ENCODE measurements at places on chromosomes 13 and 19. TPM values are rescaled to one million over a fixed set of nuclear protein-coding genes. Genes with fewer than 3 reads are reported as not detected.

USHBP1 gene
- total RNA-seq, result not detected

PTH2 gene
- not detected for total RNA-seq

- H3K27me3 ChIP-seq, result no peaks in the 10 kb centered on the region
- DNase-seq, result no peak
- no peak overlapping the region for H3K27ac ChIP-seq
- H3K36me3 ChIP-seq, result no peaks in the 10 kb centered on the region
- no peak overlapping the region for H3K4me3 ChIP-seq
These were observed 393.6 kb downstream of the TDRD3 start for GRCh38 chr13:60790620-60791019.

- H3K4me1 ChIP-seq, result peaks cover 18% of the 10 kb centered on the region
- H3K27ac ChIP-seq, result peak within 1 kb of the TSS; percentile 98
- peak within 1 kb of the TSS; percentile 99 for H3K4me3 ChIP-seq
- peak; percentile 55 for DNase-seq
- no peaks in the 10 kb centered on the region for H3K27me3 ChIP-seq
These were observed at the start of gene KANK2 for GRCh38 chr19:11197291-11198174. KANK2 (minus strand) TSS chr19:11197545; CDS start chr19:11194511, 3,034 bp downstream.
